ENCODE measurements at places on chromosomes 12 and 14. TPM values are rescaled to one million over a fixed set of nuclear protein-coding genes. Genes with fewer than 3 reads are reported as not detected.
A peak's percentile ranks its signal among the peaks of the same experiment; 100 is the strongest.

DNA sequence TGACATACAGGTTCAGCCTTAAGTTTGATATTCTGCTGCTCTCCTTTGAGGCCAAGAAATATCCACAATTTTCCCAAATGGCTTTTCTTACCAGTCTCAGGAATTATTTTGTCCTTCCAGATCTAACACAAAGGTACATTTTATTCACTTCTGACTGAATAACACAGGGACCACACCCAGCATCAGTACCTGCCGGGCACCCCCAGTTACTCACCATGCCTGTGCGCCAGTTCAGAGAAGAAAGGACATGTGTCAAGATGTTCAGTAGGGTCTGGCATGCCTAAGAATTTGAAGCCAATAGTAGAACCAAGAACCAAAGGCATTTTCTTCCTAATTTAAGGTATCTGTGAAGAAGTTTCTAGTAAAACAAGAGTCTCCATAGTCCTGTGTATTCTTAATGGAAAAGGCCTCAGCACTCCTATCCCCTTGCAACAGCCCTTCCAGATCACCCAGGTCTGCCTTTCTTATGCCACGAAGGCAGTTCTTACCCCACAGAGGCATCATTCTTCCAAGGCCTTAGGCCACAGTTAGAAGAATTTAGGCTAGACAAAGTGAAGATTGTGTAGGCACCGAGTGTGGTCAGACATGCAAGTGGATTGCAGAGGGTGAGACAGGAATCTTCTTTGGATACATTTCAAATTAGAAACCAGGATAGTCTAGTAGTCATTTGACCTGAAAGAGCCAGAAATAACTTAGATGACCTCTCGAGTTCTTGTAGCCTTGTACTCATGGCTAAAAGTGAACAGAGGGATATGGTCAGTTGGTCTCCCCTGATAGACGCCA, 140.1 kb upstream of the HIF1A start:
- DNase-seq: no peak
- no peak overlapping the region for H3K27ac ChIP-seq
- no peak overlapping the region for H3K4me3 ChIP-seq
- no peaks in the 10 kb centered on the region for H3K4me1 ChIP-seq

DNA sequence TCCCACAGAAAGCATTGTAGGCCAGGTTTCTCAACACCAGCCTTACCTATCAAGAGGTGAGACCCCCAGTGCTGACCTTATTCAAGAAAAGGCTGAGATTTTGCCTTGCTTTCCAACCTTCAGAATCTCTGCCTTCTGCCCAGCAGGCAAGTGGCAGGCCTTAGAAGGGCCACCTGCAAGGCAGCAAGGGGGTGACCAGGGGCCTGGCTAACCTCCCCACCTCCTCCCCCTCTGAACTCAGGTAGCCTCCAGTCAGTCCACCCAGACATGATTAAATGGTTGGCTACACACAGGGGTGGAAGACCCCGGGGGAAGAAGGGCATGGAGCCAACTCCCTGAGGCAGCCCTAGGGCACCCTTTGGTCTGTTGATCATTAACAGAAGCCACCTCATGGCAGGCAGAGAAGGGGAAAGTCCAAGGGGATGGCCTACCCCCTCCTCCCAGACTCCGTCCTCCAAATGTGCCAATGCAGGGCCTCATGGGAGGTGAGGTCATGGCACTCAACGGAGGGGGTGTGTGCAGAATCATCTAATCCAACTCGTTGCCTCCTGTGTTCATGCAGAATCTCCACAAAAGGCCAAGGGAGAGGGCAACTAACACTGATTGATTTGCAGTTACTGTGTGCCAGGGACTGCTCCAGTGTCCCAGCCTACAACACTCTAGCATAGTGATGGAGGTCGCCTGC, 8.5 kb downstream of the ZFP36L1 start:
- H3K27me3 ChIP-seq: no peaks in the 10 kb centered on the region
- H3K4me3 ChIP-seq: no peak overlapping the region
- H3K27ac ChIP-seq: peak overlapping the region; percentile 100
- peaks cover 53% of the 10 kb centered on the region for H3K4me1 ChIP-seq

FBRSL1 gene
- 10.3 TPM for total RNA-seq

- H3K27me3 ChIP-seq: no peaks in the 10 kb centered on the region
- peak overlapping the region; percentile 29 for H3K4me3 ChIP-seq
- DNase-seq: no peak
- no peak overlapping the region for H3K27ac ChIP-seq
Observed at GRCh38 chr14:20631023-20631879, 10.2 kb downstream of the OR6S1 start.

DNA sequence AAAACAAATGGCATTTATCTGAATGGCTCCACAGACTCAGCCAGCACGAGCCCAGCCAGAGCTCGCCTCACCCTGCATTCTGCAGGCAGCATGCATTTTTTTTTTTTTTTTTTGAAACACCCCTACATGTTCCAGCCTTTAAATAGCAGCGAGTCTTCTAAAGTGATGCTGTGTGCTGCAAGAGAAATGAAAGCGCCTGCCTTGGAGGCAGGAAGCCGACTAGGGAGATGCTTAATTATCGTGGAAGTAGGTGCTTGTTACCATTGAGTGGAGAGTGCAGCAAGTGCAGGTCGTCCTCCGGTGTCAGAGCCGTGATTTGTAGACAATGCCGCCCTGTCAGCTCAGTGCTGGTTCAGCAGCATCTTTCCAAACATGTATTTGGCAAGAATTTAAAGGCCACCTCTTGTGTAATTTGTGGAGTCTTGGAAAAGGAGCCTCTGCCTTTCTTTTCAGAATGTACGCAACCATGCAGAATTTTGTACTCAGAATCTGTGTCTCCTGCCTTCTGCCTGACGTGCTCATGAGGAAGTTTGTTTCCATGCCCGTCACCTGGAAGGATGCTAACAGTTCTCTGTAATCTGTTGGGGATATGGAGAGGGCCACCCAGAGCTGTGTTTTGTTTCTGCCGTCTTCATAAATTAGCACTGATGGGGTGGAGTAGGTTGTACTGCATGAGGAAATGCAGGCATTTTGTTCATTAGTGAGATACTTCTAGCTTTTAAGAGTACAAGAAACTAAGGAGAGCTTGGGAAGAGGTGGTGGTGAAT, 345.9 kb upstream of the RGS6 start:
- H3K36me3 ChIP-seq: no peaks in the 10 kb centered on the region
- no peaks in the 10 kb centered on the region for H3K27me3 ChIP-seq
- H3K4me3 ChIP-seq: peak overlapping the region; percentile 47
- peaks cover 35% of the 10 kb centered on the region for H3K4me1 ChIP-seq

DNA sequence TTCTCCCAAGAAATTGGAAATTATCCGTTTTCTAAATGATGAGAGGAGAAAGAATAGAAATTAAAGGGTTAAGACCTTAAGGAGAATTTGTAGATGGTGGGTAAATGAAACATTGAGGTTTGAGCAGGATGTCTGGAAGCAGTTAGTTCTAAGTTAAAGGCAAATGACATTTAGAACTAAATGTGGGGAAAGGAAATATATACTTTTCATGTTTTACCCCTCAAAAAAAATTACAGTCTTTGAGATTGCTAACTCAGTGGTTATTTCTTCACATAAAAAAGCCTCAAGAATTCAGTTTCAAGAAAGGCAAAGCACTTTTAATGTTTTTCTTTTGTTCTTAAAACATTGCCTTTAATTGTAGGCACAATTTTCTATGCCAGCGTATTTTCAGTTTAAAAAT, 114.0 kb downstream of the PLEKHA5 start:
- H3K27me3 ChIP-seq: no peaks in the 10 kb centered on the region
- DNase-seq: no peak
- peaks cover 6% of the 10 kb centered on the region for H3K4me1 ChIP-seq

GRCh38 chr12:78007173-78007572, 176.5 kb downstream of the NAV3 start:
- no peak overlapping the region for H3K27ac ChIP-seq
- H3K4me3 ChIP-seq: no peak overlapping the region
- H3K27me3 ChIP-seq: no peaks in the 10 kb centered on the region
- H3K36me3 ChIP-seq: no peaks in the 10 kb centered on the region
- DNase-seq: no peak
- H3K4me1 ChIP-seq: no peaks in the 10 kb centered on the region

GRCh38 chr14:94461526-94462218, 9.1 kb upstream of the SERPINA11 start:
- H3K27ac ChIP-seq: no peak overlapping the region
- H3K4me1 ChIP-seq: no peaks in the 10 kb centered on the region
- no peak for DNase-seq
- H3K4me3 ChIP-seq: no peak overlapping the region

GRCh38 chr14:74203639-74204038, 35.6 kb upstream of the VSX2 start:
- DNase-seq: no peak
- peaks cover 27% of the 10 kb centered on the region for H3K36me3 ChIP-seq
- no peaks in the 10 kb centered on the region for H3K27me3 ChIP-seq
- no peaks in the 10 kb centered on the region for H3K4me1 ChIP-seq

KIF26A gene
- total RNA-seq: 2.7 TPM

GRCh38 chr14:65281991-65282895, 130.3 kb upstream of the FUT8 start:
- no peaks in the 10 kb centered on the region for H3K36me3 ChIP-seq
- peak overlapping the region; percentile 22 for H3K27ac ChIP-seq
- H3K4me3 ChIP-seq: peak overlapping the region; percentile 2
- no peaks in the 10 kb centered on the region for H3K27me3 ChIP-seq
- H3K4me1 ChIP-seq: no peaks in the 10 kb centered on the region

GRCh38 chr12:120584343-120585149, 3.3 kb upstream of the POP5 start:
- peaks cover 6% of the 10 kb centered on the region for H3K36me3 ChIP-seq
- peak; percentile 68 for DNase-seq
- H3K27ac ChIP-seq: peak overlapping the region; percentile 34
- H3K4me3 ChIP-seq: peak overlapping the region; percentile 22
- H3K4me1 ChIP-seq: no peaks in the 10 kb centered on the region

DNA sequence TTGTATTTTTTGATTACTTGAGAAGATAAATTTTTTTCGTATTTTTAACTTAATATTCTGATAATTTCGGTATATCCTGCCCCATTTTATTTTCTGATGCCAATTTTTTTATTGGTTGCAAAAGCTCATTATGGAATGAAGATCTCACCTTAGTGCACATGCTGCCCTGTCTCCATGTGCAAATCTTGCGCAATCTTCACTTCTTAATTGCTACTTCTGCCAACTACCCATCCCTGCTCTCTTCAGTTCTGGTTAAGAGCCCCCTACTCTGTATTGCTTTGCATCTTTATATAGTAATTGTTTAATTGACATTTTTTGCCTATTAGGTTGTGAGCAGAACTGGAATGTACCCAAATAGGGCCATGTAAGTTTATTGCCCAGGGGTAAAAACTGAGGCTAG, 20.5 kb upstream of the LRRK2 start:
- DNase-seq: no peak
- no peaks in the 10 kb centered on the region for H3K27me3 ChIP-seq
- H3K27ac ChIP-seq: no peak overlapping the region
- no peak overlapping the region for H3K4me3 ChIP-seq
- H3K4me1 ChIP-seq: no peaks in the 10 kb centered on the region
- H3K36me3 ChIP-seq: no peaks in the 10 kb centered on the region

DNA sequence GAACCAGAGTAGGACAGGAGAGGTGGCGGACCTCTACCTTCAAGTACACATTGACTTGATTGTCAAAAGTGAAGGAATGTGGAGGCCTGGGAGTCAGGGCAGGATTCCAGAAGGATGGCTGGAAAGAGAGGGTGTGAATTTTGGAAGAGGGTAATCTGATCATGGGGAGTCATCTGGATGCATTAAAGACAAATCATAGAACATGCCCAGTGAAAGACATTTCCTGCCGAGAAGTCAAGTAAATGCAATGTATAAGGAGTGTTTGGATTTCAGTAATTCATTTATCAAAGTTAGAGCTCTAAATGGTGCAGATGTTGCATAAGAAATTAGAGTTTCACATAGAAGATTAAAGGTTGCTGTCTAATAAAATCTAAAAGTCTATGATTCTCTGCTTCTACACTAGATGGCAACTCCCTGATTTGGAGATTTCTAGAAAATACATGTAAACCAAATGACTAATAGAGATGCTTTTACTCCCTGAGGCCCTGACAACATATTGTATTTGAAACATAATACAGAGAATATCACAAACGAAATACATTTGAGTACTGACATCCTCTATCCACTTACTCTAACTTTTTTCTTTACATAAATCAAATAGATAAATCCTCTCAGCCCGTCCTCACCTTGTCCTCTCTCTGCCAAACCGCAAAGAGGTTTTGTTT, 91.3 kb downstream of the KCNA5 start:
- no peaks in the 10 kb centered on the region for H3K36me3 ChIP-seq
- no peaks in the 10 kb centered on the region for H3K27me3 ChIP-seq

DNA sequence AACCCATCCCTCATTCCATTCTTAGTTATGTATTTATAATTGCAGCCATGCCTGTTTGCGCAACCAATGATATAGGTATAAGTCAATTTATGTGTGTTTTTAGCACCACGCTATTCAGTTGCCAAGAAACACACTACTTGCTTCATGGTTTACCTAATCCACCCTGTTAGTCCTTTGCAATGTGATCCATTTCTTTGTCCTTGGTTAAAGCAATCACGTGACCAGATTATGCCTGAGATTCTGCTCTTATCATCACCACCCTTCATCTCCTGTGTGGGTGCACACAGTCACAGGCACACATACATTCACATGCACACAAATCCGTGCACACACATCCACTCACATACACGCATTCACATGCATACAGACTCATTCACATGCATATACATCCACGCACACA, 52.3 kb upstream of the KCNA5 start:
- H3K27me3 ChIP-seq: no peaks in the 10 kb centered on the region
- H3K4me3 ChIP-seq: no peak overlapping the region
- H3K36me3 ChIP-seq: no peaks in the 10 kb centered on the region
- H3K4me1 ChIP-seq: no peaks in the 10 kb centered on the region
- DNase-seq: no peak
- no peak overlapping the region for H3K27ac ChIP-seq

- peak overlapping the region; percentile 39 for H3K4me3 ChIP-seq
- H3K27ac ChIP-seq: no peak overlapping the region
- H3K4me1 ChIP-seq: peaks cover 3% of the 10 kb centered on the region
- DNase-seq: no peak
- H3K36me3 ChIP-seq: peaks cover 16% of the 10 kb centered on the region
Observed at GRCh38 chr14:93231129-93231979, 24.3 kb downstream of the UBR7 start.

GRCh38 chr14:33469898-33470297, 481.0 kb downstream of the EGLN3 start:
- H3K4me3 ChIP-seq: no peak overlapping the region
- no peaks in the 10 kb centered on the region for H3K27me3 ChIP-seq
- DNase-seq: no peak
- H3K27ac ChIP-seq: no peak overlapping the region
- no peaks in the 10 kb centered on the region for H3K4me1 ChIP-seq
- no peaks in the 10 kb centered on the region for H3K36me3 ChIP-seq

IL31 gene
- not detected for total RNA-seq
